HFF-Myc (cell line): ENCODE measurements at places on chromosomes 5 and 9.

GRCh38 chr5:139969318-139969717 is 73.8 kb downstream of the NRG2 start:
- no peak for DNase-seq

GRCh38 chr9:16514131-16514530 is 356.3 kb downstream of the BNC2 start:
- DNase-seq, result no peak

GRCh38 chr9:132181796-132182313 is 20.0 kb downstream of the NTNG2 start:
- no peak for DNase-seq

DNA sequence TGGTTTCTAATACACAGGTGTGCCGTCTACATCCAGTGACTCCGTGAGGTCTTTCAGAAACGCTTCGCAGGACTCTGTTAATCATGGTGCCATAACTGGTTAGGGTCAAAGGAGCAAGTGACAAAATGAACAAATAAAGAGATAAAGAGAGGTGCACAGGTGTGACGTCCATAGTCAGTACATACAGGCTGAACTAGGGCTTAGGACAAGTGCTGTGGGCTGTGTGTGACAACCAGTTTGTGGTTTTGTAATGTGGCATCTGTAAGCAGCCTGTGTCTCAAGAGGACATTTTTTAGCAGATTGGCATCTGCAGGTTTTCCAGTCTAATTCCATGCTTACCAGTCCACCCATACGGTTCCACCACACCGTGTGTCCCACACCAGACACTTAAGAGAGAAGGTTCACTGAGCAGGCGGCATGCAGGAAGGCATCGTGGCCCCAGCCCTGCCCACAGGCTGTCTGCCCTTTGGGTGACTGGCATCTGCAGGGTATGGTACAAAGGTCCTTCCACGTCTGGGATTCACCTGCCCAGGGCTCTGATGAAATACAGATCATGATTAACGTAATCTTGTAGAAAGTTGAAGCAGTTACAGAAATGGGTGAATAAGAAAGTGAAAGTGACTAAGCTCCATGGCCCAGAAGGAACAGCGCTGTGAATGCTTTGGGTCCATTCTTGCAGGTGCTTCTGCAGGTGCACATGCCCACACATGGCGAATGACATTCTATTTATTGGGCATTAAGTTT is 26.9 kb downstream of the SRD5A1 start:
- DNase-seq, result no peak

DNA sequence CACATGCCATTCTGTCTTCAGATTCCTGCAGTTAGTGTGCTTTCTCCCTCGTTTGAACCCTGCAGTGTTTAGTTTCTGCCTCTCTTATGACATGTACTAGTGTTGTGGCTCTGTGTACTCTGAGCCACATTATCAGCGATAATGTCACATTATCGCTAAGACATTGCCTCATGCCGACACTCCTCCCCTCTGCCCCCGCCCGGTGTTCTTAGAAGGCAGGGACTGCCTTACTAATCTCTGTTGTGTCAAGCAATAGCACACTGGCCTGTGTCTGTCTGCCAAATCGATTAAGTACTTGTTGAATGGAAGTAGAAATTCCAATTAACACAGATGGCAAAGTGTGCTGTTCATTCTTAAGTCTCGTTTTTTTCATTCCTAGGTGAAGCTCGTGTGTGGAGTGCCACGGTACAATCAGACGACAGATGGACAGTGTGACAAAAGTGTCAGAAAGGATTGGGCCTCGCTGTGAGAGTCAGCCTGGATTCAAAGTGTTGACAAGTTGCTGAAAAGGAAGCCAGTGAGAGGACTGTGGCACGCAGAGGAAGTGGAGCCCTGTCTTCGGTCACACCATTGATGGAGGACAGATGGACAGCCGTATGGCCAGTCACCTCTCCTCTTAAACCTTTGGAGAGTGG is 10.5 kb downstream of the PIK3R1 start:
- DNase-seq, result no peak

GRCh38 chr5:106600803-106601202 is 1069.9 kb downstream of the EFNA5 start:
- DNase-seq, result no peak

DNA sequence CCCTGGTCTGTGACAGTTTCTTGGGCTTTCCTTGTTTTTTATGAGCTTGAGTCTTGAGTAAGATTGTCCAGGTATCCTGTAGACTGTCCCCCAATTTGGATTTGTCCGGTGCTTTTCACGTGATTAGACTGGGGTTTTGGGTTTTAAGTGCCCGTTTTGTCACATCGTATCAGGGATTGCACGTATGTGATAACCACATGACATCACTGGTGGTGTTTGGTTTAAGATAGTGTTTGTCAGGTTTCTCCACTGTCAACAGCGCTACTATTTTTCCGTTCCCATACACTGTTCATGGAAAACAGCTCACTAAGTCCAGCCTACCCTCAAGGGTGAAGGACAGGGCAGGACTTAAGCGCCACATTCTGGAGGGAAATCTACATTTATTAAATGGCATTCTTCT is 39.7 kb downstream of the LMNB1 start:
- DNase-seq, result no peak

DNA sequence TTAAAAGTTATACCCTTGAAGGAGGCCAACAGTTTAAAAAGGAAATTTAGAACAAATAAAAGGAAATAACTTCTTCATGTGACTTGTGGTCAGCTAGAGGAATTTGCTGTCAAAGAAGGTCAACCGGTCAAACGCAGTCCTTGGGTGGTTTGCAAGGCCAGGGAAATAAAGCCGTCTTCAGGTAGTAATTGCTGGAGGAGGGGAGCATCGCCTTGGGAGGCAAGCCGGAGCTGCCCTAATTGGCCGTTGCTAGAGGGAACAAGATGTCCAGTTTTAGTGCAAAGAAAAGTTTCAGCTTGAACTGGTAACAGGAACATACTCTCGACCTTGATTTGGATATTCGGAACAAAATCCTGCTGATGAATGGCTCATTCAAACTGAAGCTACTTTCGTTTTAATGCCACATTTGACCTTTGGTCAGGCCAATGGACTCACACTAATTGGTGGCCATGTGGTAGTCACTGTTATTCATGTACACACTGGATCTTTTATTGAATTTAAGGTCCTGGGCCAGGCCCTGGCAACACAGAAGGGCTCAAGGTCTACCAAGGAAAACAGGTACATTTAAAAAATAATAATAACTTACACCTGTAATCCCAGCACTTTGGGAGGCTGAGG is 47.0 kb upstream of the MYO10 start:
- DNase-seq, result no peak

GRCh38 chr5:137491121-137491520 is 8.0 kb downstream of the SPOCK1 start:
- no peak for DNase-seq

GRCh38 chr5:115432691-115433090 is 111.9 kb downstream of the FEM1C start:
- DNase-seq, result no peak

GRCh38 chr9:124202447-124202971 is 55.2 kb upstream of the NEK6 start:
- no peak for DNase-seq

GRCh38 chr9:80498001-80498555 is 926.3 kb downstream of the TLE4 start:
- no peak for DNase-seq

- DNase-seq, result no peak
Observed at GRCh38 chr9:85703398-85703797, 38.4 kb downstream of the AGTPBP1 start.

- no peak for DNase-seq
Observed at GRCh38 chr5:1414311-1415058, 30.8 kb downstream of the SLC6A3 start.

DNA sequence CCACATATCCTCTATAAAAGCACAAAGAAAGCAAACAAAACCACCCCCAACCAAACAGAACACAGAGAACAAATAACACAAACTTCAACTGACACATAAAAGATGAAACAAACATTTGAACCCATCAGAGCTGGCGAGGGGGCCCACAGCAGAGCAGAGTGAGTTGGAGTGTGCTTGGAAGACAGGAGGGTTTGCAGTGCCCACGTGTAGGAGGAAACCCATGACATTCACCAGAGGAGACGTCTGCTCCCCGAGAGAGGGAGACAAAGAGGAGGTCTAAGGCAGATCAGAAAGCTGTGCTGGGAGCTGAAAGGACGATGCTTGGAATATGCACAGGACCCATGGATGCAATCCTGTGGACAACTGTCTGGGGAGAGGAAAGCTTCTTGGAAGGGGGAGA is 27.0 kb downstream of the MRPL36 start:
- no peak for DNase-seq

DNA sequence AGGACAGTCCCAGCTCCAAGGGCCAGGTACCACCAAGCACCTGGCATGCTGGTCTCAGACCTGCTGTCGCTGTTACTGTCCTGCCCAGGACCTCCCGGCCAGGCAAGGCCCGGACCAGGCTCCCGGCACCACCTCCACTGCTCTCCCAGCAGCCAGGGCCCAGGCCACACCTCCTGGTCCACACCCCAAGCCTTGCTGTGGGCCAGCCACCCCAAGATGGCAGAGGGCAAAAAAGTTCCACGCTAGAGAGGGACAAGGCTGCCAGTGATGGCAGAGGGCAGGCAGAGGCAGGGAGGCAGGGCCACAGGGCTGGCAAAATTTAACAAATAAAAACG is 1.1 kb downstream of the DNLZ start:
- no peak for DNase-seq

GRCh38 chr5:94218374-94218773 is 400.0 kb downstream of the KIAA0825 start:
- no peak for DNase-seq

DNA sequence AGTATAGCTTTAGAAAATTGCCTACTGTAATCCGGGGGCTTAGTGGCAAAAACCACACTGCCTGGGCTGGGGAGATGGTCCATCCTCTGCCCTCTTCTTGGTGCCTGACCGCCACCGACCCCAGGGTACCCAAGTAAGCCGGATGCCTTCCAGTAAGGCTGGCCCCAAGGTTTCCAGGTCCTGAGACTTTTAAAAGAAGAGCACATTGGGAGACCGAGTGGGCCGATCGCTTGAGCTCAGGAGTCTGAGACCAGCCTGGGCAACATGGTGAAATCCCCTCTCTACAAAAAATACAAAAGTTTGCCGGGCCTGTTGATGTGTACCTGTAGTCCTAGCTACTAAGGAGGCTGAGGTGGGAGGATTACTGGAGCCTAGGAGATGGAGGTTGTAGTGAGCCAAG is 406.7 kb upstream of the IRX4 start:
- no peak for DNase-seq

DNA sequence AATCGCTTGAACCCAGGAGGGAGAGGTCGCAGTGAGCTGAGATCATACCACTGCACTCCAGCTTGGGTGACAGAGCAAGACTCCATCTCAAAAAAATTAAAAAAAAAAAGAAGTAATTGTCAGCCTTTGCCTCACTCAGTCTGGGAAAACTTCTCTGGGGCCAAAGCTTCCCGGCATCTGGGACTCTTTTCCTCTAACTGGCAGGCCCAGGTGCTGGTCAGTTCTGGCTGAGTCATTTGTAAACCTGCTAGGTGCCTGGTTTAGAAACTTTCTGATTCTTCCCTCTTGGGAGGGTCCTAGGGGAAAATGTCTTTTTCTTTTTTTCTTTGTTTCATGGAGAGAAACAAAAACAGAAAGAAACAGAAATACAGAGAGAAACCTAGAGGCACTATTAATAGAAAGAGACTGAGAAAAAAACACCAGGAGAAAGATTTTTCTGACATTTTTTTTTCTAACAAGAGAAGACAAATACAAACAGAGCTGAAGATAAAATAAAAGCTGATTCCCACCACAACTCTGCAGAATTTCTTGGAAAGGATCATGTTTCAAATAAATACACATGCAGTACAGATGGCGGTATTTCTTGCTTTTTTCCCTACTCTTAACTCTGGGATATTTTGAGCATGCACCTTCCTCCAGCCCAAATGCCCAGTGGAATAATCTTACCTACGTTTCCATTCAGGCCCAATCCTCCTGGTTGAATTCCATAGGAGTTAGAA is 22.1 kb upstream of the UBAP2 start:
- peak; percentile 53 for DNase-seq

- no peak for DNase-seq
Observed at GRCh38 chr5:78705826-78706225, 57.3 kb upstream of the LHFPL2 start.

DNA sequence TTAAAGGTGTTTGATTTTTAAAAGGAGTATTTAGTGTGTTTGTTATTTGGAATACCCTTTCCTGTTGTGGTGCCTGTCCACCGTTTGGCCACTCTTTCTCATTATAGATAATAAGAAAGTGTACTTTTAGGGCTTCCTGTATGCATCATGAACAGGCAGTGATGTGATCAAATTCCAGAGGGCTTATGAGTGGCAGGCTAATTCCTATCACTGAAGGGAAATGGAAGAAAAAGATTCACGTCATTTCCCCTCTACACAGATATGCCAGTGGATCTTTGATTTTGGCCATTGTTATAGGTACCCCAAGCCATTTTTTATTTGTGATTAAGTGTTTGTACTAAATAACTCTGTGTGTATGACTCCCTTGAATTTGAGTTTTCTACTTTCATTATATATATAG is 37.1 kb downstream of the RPS6 start:
- DNase-seq, result no peak
